Pericardium fibroblast (primary cell): ENCODE measurements at places on chromosomes 7 and 10. TPM values are rescaled to one million over a fixed set of nuclear protein-coding genes. Genes with fewer than 3 reads are reported as not detected.

Gene CCDC146
- total RNA-seq = 1.2 TPM in 2 replicates

Gene DPYSL4
- 12.7 and 21.8 TPM in 2 replicates for total RNA-seq

Gene CCZ1B
- 16.7 and 29.2 TPM in 2 replicates for total RNA-seq

Gene MAPK8
- total RNA-seq = 44.6 and 47.5 TPM in 2 replicates

Gene RARRES2
- 90.6 and 142 TPM in 2 replicates for total RNA-seq

Gene CPN1
- not detected in 2 replicates for total RNA-seq

Gene ZPBP
- not detected in 2 replicates for total RNA-seq

Gene NPC1L1
- total RNA-seq = not detected in 2 replicates

Gene PAOX
- total RNA-seq = 4.8 and 5.4 TPM in 2 replicates

Gene OR2A1
- not detected in 2 replicates for total RNA-seq

Gene HOXA5
- 1.3 and 35.0 TPM in 2 replicates for total RNA-seq

Gene SAMD9
- total RNA-seq = 4.5 and 7.8 TPM in 2 replicates

Gene POU6F2
- not detected in 2 replicates for total RNA-seq
